ENCODE measurements at places on chromosomes 2 and 18.

DNA sequence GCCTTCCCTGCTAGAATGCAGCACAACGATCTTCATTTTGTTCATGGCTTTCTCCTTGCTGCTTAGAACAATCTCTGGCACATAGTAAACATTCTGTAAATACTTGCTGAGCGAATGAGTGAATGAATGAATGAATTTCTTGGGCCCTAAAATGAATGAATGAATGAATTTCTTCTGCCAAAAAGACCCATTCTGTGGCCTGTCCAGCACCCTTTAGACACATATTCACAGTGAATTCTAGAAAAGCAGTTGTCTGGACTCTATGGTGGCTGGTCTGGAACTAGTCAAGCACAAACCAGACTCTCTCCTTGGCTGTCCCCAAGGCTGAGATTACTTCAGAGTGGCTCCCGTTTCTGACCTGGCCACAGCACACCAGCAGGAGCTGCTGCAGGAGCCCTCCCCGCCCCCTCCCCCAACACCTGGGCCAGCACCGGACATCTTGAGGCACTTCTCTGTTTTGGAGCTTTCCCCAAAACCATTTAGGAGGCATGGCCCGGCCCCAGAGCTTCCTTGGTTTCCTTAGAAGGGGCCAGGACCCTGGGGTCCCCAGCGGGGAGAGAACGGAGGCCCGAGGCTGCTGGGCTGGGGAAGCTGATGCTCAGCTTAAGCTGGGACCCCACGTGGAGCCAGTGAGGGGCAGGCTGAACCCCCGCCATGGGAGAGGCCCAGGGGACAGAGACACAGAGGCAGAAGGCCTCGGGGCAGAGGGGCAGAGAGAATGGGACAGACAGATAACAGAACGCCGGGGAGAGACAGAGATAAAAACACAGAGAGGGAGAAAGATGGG is 159.0 kb downstream of the ZFP36L2 start:
- no peak for DNase-seq

DNA sequence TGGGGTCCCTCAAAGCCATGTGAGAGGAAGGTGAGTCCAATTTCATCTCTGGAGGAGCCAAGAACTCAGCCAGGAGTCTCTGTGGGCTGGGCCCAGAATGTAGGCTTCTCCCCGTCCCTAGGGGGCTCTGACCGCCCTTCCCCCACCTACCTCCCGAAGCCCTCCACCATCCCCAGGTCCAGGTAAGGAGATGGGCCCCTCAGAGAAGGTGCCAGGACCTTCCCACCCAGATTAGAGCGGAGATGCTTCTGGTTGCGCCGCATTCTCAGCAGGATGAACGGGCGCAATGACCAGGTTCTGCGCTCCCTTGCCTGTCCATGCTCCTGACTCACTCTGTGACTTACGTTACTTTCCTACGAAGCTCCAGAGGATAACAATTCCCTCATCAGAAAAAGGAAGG is 23.0 kb downstream of the ST8SIA5 start:
- no peak for DNase-seq

DNA sequence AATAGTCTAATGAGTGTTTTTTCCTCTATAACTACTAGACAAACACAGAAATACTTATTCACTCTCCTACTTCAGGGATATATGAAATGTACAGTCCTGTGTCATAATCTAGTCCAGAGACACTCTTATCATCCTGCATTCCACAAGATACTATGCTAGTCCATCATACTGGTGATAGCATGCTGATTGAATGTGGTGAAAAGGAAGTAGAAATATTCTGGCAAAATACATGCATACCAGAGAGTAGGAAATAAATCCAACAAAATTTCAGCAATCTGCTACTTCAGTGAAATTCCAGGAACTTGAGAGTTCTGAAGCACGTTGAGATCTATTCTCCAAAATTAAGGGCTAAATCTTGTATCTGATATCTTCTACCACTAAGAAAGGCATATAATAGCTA is 353.9 kb downstream of the PID1 start:
- DNase-seq = no peak

DNA sequence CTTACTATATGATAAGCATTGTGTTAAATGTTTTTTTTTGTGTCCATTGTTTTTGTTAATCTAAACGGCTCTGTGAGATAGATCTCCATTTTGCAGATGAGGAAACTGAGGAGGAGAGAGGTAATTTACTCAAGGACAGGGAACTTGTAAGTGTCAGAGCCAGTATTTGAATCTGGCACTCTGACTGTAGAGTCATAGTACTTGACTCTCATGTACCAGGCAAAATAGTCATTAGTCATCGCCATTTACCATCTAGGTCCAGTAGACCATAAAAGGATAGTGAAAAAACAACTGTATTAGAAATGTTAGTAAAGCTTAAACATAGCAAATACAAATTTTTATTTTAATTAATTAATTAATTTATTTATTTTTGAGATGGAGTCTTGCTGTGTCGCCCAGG is 4.8 kb downstream of the PSMD14 start:
- DNase-seq = no peak

GRCh38 chr2:7427293-7428060 is 510.3 kb downstream of the RNF144A start:
- peak; percentile 78 for DNase-seq

- DNase-seq = no peak
These were observed 138.8 kb upstream of the CTAGE1 start for GRCh38 chr18:22556222-22557167.

DNA sequence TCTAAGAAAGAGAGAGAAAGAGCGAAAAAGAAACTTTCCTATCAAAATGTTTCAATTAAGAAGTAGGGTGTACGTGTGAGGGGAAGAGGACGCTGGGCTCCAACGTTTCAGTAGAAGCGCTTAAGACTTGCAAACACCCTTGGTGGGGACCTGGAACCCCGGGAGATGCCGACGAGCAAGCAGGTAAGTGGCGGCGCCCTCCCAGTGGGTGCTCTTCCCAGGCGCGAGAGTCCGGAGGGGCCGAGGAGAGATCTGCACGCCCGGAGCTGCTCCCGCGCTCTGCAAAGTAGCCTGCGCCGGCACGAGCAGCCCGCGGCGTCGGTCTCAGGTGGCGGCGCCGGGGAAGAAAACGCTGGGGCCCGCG is 678 bp upstream of the OTX1 start:
- DNase-seq = no peak

- no peak for DNase-seq
These were observed 26.4 kb upstream of the COPS8 start for GRCh38 chr2:237059155-237059875.

GRCh38 chr2:44498551-44498950 is 136.8 kb downstream of the CAMKMT start:
- no peak for DNase-seq

- DNase-seq = no peak
These were observed 102.4 kb downstream of the COL3A1 start for GRCh38 chr2:189076572-189076971.

DNA sequence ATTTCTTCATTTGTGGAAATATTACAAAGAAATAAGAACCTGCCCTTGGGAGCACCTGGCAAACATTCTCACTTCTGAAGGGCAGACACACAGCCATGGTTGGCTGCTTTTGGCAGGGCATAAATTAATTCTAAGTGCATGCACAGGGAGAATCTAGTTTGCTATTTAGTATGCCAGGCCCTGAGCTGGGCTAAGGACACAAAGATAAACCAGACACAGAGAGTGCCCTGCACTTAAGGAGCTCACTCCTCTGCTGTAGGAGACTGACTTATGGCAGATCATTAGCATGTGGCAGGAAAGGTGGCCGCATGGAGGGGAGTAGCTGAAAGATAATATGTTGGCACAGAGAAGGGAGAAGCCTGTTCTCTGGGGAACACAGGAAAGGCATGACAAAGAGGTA is 367.0 kb downstream of the LPIN1 start:
- DNase-seq = no peak

DNA sequence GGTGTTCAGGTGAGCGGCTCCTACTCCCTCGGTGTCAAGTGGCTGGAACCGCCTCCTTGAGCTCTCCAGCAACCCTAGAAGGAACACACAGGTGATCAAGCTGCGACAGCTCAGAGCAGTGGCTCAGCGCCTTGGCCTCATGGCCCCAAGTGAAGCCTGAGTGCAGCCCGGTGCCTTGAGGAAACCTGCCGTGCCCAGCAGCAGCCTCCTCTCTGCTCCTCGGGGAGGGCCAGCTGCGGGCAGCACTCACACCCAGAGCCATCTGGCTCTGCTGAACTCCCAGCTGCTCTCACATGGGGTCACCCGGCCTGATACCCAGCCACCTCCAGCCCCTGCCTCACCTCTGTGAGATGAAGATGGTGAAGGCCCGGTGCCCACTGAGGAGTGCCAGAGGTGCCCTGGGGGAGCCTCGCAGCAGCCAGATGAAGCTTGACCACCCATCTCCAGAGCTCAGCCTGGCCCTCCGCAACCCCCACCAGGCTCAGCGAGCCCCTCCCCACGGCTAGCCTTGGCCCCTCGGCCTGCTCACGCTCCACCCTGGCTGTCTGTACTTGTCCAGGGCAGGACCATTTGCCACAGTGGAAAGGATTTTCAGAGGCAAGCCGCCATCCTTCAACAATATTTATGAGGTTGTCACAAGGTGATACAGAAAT is 70.6 kb upstream of the RAB6C start:
- DNase-seq = no peak

DNA sequence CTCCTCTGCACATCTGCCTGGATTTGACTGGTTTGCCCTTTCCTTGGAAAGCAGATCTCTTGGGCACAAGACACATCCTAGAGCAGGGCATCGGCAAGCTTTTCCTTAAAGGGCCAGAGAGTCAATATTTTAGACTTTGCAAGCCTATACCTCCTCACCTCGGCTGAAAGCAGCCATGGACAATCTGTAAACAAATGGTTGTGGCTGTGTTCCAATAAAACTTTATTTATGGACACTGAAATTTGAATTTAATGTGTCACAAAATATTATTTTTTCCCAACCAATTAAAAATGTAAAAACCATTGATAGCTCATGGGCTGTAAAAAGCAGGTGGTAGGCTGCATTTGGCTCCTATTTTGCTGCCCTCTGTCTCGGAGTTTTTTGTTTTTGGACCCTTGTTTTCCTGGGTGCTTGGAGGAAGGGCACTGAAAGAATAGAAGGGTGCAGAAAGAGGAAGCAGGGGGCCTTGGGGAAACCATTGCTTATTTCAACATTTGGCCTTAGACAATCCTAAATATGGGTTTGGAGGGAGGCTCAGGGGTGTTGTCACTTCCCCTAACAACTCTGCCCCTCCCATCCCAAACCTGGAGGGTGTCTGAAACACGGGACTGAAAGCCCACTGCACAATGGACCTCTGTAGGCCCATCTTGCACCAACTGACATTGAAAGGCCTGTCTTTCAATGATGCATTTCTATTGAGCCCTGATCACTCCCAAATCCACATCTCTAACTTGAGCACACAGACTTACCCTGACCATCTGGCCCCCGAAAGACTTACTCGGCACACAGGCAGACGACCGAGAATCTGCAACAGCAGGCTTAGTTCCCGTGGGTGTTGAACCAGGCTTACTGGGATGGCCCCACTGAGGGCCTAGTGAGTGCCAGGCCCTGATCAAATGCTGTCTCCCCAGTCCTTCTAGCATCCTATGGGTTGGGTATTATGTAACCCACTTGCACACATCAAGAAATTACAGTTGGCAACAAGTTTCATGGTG is 7.1 kb upstream of the ZFP36L2 start:
- DNase-seq = no peak

DNA sequence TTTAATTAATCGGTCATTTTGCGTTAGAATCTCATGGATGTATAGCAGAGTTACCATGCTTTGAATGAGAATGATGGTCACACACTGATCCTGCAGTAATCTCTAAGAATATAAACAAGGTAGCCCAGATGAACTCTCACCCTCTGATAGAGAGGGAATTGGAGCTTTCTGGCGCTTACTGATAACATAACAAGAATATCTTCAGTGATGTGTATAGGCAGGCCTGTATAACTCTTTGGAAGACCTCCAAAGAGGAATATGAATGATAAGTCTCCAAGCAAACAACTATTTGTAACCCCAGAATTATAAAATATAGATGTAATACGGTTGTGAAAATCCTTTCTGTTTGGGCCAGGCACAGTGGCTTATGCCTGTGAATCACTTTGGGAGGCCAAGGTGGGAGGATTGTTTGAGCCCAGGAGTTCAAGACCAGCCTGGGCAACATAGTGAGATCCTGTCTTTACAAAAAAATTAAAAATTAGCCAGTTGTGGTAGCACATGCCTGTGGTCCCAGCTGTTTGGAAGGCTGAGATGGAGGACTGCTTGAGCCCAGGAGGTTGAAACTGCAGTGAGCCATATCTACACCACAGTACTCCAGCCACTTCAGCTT is 52.5 kb upstream of the LTBP1 start:
- no peak for DNase-seq

GRCh38 chr2:33457556-33458247 is 18.7 kb upstream of the RASGRP3 start:
- DNase-seq = no peak

DNA sequence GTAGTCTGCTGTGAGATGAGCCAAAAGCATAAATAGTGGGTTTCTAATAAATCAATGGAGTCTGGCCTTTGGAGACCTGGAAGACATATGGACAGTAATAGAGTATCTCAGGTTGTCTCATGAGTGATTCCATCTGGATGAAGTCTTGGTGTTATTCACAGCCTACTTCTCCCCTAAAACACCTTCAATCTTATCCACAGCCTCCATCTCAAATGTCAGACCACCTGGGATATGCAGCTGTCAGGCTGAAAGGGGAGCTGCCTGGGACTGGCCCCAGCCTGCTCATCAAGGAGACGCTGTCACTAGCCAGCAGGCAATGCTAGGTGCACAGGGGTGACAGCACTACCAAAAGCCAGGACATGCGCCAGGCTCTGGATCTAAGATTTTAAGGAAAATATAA is 684.0 kb upstream of the ZEB2 start:
- DNase-seq = no peak

GRCh38 chr18:78992041-78993011 is 12.7 kb downstream of the SALL3 start:
- DNase-seq = no peak

DNA sequence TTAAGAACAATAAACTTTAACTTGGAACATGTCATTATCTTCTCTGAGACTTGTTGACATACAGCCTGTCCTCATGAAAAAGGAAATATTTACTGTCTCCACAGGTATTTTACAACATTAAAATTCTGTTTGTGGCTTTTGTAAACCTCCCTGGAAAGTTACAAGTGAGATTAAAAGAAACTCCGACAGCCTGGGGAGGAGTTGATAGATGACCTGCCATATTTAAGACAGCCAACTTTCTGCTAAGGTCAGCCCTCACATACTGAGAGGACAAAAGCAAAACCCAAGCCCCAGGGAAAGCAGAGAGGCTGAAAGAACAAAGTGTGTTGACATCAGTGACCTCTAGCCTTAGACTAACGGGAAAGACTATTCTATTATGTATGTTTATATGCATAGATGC is 350.2 kb downstream of the RIT2 start:
- no peak for DNase-seq

DNA sequence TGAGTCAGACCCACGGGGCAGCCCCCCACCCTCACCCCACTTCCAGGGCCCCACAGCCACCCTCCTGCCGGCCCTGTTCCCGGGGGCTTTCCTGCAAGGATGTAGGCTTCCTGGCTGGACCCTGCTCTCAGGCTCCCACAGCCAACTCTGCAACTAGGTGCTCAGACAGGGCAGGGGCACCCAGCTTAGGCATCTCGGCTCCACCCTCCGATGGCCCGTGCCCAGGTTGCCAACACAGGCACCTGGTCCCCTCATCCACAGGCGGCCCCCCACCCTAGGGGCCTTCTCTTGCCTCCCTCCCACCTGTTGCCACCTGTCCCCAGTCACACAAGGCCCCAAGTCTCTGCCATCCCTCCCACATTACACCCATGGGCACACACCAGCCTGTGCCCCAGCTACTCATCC is 34.6 kb downstream of the HS6ST1 start:
- DNase-seq = no peak
